CD4-positive, alpha-beta T cell treated with Interferon gamma for 1 hour (primary cell): ENCODE measurements at places on chromosomes 1 and 21.

GRCh38 chr1:36223381-36223995 is 755 bp upstream of the THRAP3 start:
- DNase-seq = peak; percentile 46

DNA sequence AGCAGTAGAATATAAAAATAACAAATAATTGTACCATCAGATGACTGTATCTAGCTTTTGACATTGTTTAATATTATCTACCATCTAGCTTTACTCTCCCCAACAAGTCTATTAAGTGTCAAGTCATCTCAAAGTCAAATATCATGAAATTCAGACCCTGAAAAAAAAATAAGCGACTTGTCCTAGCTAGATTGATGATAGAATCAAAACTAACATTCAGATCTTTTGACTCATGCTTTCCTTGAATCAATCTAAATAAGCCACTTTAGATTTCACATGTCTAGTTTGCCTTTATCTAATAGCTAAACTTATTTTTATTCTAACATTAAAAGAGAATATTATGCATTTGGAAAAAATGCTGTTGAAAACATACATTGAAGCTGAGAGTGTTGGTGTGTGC is 35.4 kb downstream of the CRB1 start:
- DNase-seq = no peak

DNA sequence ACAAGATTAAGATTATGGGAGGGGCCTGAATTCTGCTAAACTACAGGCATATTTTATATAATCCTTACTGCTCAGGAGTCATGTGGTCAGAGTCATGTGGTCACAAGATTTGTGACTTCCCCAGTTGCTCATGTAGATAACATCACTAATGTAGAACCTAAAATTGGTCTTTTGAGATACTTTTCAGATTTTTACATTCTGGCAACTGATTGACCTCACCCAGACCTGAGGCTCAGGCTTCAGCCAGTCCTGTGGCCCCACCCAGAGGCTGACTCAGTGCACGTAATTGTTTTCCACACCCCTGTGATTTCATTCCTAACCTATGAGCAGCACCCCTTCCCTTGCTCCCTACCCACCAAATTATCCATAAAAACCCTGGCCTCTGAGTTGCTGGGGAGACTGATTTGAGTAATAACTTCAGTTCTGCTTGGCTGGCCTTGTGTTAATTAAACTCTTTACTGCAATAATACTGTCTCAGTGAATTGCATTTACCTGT is 41.7 kb upstream of the ZNF326 start:
- peak; percentile 17 for DNase-seq

DNA sequence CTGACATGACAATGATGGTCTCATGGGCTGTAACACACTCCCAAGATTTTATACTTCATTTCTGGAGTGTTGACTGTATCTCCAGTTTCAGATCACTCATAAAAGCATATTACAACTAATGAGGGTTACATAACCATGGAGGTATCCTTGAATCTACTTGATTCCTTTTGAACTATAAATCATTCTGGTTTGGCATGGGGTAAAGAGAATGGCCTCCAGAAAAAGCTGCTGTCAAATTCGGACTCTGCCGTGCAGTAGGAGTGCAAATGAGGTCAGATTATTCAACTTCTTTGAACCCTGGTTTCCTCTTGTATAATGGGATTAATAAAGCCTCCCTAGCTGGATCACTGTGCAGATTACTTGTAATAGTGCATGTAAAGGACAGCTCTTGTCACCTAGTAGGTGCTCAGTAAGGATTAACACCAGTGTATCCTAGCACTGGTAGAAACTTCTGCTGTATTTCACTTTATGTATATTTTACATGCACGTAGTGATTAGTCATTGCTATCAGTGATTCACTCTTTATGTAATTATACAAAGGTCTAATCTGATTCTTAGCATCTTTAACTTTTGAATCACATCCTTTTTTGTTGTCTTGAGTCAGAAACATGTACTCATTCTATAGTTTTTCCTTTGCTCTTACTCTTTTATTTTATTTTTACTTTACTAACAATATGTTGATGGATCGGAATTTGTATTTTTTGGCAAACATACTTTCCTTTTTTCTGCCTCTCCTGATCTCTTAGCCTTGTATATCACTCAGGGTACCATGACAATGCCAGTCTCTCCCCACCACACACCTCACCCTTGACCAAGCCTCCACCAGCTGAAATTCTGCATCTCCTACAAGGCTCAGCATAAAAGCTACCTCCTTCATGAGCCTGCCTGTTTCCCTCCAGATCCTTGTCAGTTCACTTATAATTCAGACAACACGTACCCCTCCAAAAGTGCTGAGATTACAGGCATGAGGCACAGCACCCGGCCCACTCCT is 3.2 kb downstream of the LRRC8C start:
- no peak for DNase-seq

GRCh38 chr1:216849146-216849545 is 125.9 kb upstream of the ESRRG start:
- no peak for DNase-seq
